ENCODE measurements at places on chromosomes 7 and 10.

DNA sequence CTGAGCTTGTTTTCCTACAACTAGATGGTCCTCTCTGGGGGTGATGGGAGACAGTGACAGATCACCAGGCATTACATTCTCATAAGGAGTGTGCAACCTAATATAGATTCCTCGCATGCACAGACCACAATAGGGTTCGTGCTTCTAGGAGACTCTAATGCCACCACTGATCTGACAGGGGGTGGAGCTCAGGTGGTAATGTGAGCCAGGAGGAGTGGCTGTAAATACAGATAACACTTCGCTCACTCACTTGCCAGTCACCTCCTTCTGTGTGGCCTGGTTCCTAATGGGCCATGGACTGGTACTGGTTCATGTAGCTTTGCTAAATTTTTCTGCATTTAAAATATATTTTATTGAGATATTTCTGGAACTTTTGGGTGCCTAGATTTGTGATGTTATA is 202.3 kb upstream of the ZNF32 start:
- no peak for DNase-seq

GRCh38 chr7:20744954-20745446 is 41.7 kb downstream of the SP8 start:
- DNase-seq = no peak

DNA sequence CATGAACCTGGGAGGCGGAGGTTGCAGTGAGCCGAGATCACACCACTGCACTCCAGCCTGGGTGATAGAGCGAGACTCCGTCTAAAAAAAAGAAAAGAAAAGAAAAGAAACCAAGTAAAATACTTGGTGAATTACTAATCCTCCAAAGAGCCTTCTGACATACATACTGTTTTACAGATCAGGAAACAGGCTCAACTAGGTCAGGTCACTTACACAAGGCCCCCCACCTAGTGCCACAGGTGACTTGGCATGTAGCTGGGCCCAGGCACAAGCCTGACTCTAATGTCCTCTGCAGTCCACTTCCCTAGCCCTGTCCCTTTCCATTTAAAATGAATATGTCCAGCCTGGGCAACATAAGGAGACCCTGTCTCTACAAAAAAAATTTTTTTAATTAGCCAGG is 157.0 kb downstream of the TPST1 start:
- no peak for DNase-seq

DNA sequence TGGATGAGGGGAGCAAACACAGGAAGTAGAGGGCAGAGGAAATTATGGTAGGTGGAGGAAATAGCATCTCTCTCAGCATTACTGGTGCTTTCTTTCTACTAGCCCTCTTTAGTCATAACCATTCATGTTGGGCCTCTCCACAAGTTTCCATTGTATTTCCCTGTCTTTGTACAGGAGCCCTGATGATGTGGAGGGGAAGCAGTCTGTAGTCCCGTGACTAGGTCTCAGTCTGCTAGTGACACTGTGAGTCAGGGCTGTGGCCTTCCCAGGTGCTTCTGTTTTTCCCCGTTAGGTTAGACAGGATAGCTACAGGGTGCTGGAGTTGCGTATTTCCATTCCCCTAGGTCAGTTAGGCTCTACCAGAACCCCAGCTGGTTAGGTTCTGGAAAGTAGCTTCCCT is 82.9 kb upstream of the NAMPT start:
- DNase-seq = no peak

DNA sequence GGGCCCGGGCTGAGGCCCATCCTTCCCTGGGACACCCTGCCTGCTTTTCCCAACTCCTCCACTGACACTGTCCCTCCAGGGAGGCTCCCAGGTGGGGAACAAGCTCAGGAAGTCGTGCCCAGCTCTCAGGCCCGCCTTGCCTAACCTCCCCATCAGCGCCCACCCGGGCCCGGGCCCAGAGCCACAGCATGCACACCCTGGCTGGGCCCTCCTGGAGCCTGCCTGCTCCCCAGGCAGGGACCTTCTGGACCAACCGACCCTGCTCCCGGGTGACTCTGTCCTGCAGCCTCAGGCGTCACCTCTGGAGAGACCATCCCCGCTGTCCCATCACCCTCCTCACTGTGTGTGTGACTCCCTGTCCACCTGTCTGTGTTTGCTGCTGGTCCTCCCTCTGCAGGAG is 1.8 kb upstream of the TMEM184A start:
- no peak for DNase-seq

DNA sequence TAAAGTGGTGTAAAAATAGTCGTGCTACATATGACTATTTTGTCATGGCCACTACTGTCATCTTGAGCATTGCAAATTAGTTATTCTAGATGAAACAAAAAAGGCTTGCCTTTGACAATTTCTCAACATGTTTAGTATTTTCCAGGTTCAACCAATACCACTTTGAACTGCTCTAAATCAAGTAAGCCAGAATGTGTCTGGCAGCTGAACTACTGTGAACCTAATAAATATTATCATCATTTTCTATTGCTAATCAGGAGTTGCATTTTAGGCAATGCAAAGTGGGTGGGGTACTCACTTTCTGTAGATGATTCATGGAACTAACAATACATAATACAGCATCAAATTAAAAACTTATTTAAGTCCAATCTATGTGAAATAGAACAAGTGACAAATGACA is 877.2 kb downstream of the CNTNAP2 start:
- DNase-seq = no peak

- no peak for DNase-seq
Measured at GRCh38 chr7:92944633-92945032, 108.3 kb upstream of the CDK6 start.

- DNase-seq = no peak
Measured at GRCh38 chr7:95106401-95106800, 199.0 kb downstream of the PPP1R9A start.

DNA sequence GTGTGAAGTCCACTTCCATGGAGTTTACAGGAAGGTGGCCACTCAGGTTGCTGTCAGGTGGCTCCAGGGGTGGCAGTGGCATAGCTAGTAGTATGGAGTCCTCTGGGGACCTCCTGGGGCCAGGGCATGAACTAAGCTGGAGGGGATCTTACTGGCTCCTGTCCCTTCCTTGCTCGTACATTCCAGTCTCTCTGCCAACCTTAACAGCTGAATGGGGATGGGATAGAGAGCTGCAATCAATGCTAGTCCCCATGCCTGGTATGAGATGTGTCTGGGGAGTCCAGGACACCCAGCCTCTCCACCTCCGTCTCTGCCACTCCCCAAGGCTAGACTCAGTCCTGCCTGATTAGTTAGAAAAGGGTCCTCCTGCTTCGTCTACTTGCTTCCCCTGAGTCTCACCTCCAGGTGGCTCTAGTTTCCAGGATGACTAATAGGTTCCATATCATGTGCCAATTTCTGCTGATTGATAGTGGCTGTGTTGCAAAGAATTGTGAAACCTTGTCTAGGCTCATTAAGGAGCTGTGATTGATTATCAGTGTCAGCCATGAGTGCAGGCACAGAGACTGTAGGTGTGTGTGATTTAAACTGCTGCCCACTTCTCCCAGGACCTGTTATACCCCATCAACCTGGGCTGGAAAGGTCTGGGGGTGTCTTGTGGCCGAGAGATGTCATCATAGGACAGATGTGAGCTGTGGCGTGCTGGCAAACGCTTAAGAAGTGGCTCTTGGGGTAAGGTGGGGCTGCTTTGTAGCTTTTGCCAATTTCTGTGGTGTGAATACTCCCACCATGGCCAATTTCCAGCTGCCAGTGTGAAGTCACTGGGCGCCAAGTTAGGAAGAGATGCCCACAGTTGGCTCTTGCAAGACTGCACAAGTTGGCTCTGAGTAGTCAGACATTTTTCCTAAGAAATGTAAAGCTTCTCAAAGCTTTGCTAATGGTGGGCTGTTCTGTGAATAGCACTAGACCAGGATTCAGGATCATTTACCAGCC is 59.8 kb downstream of the COL13A1 start:
- no peak for DNase-seq

DNA sequence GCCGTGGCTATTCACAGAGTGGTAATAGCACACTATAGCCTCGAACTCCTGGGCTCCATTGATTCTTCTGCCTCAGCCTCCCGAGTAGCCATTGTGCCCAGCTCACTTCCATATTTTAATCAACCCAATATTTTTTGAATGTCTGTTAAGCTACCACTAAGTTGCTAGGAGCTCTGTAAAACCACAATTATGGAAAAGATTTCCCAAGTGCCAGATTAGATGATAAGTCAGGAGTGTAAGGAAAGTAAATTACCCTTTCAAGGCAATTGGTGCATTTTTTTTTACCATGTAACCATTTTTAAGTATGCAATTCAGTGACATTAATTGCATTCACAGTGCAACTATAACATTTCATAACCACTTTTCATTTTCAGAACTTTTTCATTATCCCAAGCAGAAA is 87.5 kb upstream of the GATAD1 start:
- DNase-seq = no peak

DNA sequence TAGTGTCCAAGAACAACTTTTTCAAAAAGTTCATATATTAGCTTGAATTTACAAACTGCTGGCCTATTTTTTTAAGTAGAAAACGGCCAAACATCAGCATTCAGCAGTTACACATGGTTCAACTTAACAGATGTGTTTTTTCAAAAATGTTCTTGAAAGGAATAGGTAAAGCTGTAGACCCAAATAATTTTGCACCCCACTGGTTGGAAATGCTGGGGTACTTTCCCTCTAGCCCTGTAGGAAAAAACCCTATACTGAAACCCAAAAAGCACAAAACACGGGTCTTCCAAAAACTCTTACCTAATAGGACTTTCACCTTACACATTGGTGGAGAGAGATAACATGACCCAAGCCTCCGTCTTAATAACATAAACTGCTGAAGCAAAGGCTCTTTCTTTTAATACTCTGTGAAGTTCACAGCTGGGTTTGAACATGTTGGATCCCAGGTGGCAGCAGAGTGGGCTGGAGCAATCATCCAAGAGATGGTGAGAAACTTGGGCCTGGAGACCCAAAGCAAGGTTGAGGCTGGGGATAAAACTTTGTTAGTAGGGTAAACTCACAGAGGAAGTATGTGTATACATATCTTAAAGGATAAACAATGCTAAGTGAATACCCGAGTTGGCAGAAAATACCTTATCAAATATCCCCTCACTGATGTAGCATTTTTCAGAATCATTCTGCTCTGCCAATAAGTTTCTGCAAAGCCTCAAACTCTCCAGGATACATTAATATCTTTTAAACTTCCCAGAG is 629 bp upstream of the DNAJC9 start:
- no peak for DNase-seq

GRCh38 chr7:87596136-87596535 is 4.5 kb downstream of the ABCB1 start:
- no peak for DNase-seq

DNA sequence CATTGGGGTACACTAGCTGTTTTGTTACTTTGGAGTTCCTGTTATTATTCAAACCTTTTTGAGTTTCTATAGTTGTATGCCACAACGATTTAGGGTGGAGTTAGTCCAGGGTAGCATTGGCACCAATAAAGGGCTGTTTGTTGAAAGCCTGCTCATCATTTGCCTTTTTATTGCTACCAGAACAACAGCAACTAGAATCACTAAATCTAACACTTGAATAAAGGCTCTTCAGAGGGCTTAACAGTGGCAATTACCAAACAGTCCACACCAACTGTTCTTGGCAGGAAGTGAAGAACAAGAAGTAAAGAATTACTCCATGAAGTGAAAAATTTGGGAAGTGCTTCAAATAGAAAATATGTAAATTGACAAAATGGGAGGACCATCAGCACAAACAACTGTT is 621.4 kb downstream of the PHTF2 start:
- DNase-seq = no peak

DNA sequence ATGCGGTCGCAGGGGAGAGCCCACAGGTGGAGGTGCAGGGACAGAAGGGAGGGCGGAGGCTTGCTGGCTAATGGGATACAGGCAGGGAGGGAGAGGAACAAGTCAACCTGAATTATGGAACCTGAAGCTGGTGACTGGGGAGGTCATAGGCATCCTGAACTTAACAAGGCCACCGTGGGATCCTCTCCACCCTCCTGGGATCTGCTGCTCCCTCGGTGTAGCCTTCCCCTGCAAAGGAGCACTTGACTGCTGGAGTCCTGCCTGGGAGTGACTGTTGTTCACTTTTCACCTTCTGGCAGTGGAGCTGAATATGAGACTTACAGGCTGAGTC is 223.1 kb downstream of the GFRA1 start:
- DNase-seq = no peak

DNA sequence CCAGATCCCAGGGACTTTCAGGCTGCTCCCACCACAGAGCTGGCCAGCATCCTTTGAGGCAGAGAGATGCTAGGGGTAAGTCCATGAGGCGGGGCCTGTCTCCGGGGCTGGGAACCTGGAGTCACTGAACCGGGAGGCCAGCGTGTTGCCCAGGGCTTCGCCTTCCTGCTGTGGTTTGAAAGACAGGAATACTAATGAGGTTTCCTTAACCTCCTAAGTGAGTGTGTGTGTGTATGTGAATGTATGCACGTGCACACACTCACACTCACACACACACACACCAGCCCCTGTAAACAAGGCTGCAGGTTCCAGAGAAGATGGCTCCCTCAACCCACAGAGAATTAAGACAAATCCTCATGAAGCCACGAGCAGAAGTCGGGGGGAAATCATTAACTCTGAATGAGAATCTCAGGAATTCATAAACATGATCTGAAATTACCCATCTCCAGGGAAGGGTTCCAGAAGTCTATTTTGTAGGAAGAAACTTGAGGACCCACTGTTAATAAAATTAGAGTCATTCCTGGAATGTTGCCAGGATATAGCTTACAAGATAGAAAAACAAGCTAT is 20.3 kb upstream of the PFKP start:
- no peak for DNase-seq

- DNase-seq = no peak
Measured at GRCh38 chr10:79100771-79101170, 32.0 kb downstream of the ZMIZ1 start.

GRCh38 chr7:54546986-54547314 is 4.8 kb downstream of the VSTM2A start:
- no peak for DNase-seq

DNA sequence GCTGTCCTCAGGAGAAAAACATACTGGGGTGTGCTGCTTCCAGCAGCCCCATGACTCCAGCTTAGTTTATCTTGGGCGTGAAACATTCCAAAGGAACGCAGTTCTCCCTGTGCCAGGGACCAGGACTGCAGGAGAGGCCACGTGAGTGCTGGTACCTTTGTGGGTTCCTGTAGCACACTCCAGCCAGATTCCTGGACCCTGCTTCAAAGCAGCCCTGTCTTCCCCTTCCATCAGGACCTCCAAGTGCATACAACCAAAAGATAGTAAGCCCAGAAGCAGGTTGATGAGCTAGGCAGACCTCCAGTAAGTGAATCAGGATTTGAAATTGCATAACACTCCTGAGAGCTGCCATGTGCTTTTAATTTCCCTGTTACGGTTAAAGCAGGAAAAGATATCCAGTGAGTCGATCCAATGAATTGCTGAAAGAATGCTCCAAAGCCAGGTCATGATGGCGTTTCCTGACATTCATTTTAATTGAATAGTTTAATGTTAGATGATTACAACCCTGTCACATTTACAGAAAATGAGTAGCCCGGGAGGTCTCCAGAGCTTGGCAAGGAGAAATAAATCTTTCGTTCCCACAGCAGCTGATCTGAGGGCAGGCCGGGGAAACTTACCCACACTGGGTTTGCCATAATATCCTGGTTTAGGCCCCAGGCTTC is 38.9 kb upstream of the CPXM2 start:
- DNase-seq = no peak

All from stimulated activated CD4-positive, alpha-beta T cell treated with anti-CD3 and anti-CD28 coated beads, TNF-alpha, amount 100 ng/mL, for 1 hour (primary cell).